ENCODE measurements at places on chromosomes 5 and 9. TPM values are rescaled to one million over a fixed set of nuclear protein-coding genes. Genes with fewer than 3 reads are reported as not detected.

IL5 gene
- 0.53 TPM for polyA plus RNA-seq

LTC4S gene
- 1.7 TPM for polyA plus RNA-seq

SEMA4D gene
- polyA plus RNA-seq = 56.0 TPM

LPCAT1 gene
- 46.0 TPM for polyA plus RNA-seq

SLCO6A1 gene
- polyA plus RNA-seq = not detected

RNF44 gene
- 51.1 TPM for polyA plus RNA-seq

POLR1E gene
- 25.8 TPM for polyA plus RNA-seq

ENG gene
- 53.5 TPM for polyA plus RNA-seq

GAS1 gene
- polyA plus RNA-seq = 55.3 TPM

PRUNE2 gene
- polyA plus RNA-seq = 16.4 TPM

CCDC192 gene
- 1.5 TPM for polyA plus RNA-seq

HNRNPA0 gene
- 67.9 TPM for polyA plus RNA-seq

GARIN3 gene
- polyA plus RNA-seq = not detected

FBP1 gene
- 66.0 TPM for polyA plus RNA-seq

TAF1L gene
- 0.10 TPM for polyA plus RNA-seq

CDH10 gene
- 7.7 TPM for polyA plus RNA-seq

GLRA1 gene
- polyA plus RNA-seq = 0.13 TPM

PCDHGC5 gene
- polyA plus RNA-seq = 0.81 TPM

HSPA4 gene
- polyA plus RNA-seq = 149 TPM

FOXD4L6 gene
- not detected for polyA plus RNA-seq

GRIA1 gene
- 4.3 TPM for polyA plus RNA-seq

SMIM27 gene
- 15.6 TPM for polyA plus RNA-seq

RNF183 gene
- polyA plus RNA-seq = 5.1 TPM

OCLN gene
- 49.7 TPM for polyA plus RNA-seq

C9 gene
- 0.37 TPM for polyA plus RNA-seq

PITX1 gene
- not detected for polyA plus RNA-seq

PTPN3 gene
- 60.7 TPM for polyA plus RNA-seq

LIX1 gene
- polyA plus RNA-seq = 4.9 TPM

FREM1 gene
- polyA plus RNA-seq = 206 TPM

TNC gene
- polyA plus RNA-seq = 323 TPM

TLE1 gene
- polyA plus RNA-seq = 65.4 TPM

FAM221B gene
- polyA plus RNA-seq = 0.40 TPM

MAP1B gene
- polyA plus RNA-seq = 15.8 TPM

ZNF883 gene
- 11.1 TPM for polyA plus RNA-seq

FBP2 gene
- 0.10 TPM for polyA plus RNA-seq

WDR38 gene
- 0.22 TPM for polyA plus RNA-seq

GDNF gene
- 17.5 TPM for polyA plus RNA-seq
